ENCODE measurements at places on chromosomes 13 and 19.

GRCh38 chr19:9673912-9674662 is 813 bp downstream of the ZNF562 start:
- DNase-seq, result no peak

DNA sequence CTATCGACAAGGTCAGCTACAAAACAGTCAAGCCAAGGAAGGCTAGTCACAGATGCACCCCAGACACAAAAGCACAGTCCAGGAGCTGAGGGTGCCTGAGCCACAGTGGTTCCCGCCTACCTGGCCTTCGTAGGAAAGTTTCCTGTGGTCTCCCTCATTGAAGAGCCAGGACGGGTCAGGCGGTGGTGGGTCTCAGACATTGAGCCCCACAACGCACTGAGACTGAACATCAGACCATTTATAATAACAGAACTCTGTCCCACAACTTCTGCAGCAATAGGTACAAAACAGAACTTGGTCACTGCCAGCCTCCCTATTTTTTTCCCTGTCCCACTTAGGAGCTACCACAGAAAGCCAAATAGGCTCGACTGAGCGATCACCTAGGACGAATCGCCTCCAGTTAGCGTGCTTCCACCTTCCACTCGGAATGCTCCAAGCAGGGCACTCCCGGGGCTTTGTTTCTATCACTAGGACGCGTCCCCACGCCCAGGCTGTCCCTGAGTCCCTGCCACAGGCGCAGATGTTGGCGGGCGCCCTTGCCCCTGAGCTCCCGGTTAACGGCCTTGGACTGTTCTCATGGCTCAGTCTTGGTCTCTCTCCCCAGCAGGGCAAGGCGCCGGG is 640 bp upstream of the ZNF544 start:
- DNase-seq, result no peak

DNA sequence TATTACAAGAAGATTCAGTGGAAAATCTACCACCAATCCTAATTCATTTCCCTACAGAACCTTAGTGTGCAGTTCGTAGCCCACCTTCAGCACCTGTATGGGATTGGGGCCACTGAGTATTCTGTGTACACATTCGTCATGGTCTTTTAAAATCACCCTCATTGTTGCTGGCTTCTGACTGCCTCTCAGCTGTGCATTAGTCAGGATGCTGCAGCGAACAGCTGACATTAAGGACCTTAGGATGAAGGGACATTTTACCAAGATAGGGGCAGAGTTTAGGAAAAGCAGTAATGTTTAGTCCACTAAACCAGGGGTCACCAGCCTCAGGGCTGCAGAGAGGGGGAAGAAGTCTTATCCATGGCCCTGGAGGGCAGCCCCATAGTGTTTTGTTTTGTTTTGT is 176.5 kb downstream of the COL4A1 start:
- DNase-seq, result no peak

GRCh38 chr19:16446724-16447368 is 24.9 kb downstream of the EPS15L1 start:
- DNase-seq, result no peak

DNA sequence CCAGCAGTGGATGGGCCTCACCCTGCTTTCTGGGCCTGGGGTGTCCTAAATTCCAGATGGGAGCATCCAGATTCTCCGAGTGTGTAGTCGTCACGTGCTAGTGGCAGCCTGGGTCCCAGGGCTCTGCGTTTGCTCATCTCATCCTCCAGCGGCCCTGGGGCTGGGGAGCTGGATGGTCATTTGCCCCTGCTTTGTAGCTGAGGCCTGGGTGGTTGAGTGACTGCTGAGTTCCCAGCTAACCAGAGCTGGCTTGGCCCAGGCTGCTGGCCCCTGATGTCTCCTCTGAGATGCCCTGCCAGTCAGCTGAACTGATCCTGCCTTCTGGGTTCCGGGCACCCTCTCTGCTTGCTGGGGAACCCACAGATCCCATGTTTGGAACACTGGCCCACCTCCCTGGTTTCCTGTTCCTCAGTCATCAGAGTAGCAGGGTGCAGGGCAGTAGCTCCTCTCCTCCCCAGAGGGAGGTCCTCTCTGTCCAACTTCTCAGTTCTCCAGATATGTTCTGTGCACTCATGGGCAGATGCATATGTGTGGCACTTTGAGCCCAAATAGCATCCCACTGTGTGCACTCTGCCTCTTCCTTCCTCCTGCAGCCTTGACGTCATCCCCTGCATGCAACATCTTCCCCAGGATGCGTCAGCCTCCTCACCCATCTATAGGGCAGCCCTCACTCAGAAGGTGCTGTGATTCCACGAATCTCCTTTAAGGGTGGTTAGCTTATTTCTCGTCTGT is 22.4 kb upstream of the CRTC1 start:
- no peak for DNase-seq

GRCh38 chr19:30450100-30450499 is 77.9 kb downstream of the ZNF536 start:
- DNase-seq, result peak; percentile 64

DNA sequence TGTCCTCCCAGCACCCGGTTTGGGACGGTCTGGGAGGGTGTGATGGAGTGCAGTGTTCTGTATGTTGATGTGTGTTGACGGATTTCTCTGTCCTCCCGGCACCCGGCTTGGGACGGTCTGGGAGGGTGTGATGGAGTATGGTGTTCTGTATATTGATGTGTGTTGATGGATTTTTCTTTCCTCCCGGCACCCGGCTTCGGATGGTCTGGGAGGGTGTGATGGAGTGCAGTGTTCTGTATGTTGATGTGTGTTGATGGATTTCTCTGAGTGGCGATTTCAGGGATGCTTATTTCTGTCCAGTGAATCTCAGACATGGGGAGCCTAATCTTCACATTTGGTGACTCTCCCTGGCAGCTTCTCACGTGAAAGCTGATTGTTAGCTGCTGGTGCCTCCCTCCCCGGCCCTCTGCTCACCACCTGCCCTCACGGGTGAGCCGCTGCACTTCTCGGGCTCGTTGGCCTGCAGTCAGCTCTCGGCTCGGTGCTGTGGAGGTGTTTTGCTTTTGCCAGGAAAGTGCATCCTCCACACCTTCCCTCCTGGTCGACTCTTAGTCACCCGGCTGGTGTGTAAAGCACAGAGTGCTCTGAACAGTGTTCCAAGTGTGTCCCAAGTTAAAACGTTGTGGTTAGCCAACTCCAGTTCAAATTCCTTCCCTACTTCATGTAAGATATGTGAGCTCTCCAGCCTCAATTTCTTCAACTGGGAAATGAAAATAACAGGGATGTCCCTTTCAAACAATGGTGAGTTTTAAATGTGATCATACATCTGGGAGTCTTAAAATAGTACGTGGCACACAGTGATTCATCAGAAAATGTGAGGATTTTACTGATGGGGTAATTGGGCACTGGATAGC is 54.6 kb downstream of the ATP11A start:
- DNase-seq, result no peak

DNA sequence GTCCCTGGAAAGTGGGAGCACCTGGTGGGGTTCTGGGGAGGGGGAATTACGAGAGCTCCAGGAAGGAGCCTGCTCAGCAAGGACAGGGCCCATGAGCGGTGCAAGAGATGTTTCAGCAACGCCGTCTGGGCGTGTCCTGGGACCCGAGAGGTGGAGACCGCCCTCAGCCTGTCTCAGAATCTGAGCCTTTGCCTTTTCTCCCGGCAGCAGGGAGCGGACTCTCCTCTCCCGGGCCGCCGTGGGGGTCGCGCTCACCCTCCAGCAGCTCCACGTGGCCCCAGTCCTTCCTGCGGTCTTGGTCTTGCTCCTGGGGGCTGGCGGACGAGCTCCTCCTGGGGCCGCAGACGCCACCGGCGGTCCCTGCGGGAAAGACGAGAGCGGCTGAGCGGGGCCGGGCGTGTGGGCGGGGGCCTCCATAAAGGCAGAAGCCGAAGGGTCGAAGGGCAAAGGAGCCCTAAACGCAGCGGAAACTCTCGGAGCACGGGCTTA is 714 bp downstream of the POLRMT start:
- DNase-seq, result peak; percentile 62

DNA sequence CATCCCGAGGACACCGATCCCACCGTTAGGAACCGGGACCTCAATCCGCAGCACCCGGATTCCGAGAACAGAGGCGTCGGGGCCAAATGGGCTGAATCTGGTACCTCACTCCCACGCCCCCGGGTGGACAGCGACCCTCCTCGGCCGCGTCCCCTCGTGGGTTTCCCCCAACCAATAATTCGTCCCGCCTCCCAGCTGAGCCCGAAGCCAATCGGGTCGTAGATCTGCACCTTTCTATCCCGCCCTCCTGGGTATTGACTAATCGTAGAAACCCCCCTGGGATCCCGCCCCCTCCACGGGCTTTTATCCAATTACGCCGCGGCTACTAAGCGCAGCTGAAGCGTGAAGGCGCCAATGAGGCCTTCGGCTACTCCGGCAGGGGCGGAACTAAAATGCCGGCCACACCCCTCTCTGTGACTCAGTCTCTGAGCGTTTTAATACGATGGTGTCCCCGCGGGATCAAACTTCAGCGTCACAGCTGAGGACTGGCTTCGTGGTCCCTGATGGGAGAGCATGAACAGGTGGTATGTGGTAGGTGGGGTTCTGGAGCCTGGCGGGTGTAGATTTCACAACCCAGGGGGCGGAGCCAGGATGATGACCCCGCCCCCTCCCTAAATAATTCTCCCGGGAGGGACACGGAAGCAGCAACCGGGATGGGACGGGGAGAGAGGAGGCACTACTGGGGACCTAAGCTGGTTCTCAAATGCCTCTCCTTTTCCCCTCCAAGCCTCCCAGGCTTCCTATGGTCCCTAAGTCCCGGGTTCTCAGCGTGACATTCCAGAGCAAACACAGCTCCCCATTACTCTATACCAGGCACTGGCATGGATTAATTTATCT is at the start of the genes CCDC159 and TMEM205:
Gene CCDC159 (plus strand): TSS at position 416 of the 837 bp plus-strand sequence. CDS start 88 bp downstream, at position 504.
Gene TMEM205 (minus strand): TSS at position 165 of the 837 bp plus-strand sequence. CDS start 649 bp downstream, outside the sequence.
- DNase-seq, result peak; percentile 98

DNA sequence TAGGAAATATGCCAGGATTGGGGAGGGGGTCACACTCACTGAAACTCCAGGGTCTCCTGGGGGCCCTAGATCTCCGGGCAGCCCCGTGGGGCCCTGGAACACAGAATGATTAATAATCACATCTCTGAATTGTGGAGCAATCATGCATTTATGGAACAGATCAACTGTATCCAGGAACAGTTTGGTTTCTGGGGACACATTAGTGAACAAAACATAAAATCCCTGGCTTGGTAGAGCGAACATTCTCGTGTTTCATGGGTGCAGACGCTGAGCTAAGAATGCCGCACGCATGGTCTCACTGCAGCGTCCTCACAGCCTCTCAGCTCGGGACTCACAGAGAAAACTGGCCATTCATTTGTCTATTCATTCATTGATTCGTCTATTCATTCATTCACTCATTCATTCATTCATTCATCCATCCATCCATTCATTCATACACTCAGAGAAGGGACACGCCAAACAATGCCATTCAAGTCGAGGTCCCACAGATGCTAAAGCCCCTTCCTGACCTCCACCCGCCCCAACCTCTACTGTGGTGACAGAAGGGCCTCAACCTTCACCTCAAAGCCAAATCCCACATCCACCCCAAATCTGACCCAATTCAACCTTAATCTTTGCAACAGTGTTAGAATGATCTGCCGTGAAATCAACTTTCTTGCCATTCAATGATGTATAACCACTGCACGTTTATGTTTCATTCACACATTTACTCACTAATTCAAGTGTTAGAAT is 35.0 kb upstream of the OLFM2 start:
- no peak for DNase-seq

DNA sequence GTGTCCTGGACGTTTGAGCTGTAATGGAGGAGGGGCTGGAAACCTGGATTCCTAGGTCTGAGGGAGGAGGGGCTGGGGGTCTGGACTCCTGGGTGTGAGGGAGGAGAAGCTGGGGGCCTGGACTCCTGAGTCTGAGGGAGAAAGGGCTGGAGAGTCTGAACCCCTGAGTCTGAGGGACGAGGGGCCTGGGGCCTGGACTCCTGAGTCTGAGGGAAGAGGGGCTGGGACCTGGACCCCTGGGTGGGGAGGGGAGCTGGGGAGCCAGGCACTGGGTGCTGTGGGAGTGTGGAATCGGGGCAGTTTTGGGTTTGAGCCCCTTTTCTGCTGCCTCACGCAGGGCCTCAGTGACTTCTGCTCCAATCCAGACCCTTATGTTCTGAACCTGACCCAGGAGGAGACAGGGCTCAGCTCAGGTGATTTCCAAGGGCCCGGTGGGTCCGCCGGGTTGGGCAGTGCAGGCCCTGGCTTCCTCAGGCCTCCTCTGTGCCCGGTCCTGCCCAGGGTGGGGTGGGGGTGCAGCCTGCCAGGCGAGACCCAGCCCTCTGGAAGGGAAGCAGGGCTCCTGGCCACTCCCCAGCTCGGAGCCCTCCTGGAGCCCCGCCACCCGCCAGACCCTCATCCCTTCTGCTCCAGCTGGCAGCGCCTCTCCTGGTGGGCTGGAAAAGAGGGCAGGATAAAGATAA is 14.4 kb downstream of the TTYH1 start:
- no peak for DNase-seq

DNA sequence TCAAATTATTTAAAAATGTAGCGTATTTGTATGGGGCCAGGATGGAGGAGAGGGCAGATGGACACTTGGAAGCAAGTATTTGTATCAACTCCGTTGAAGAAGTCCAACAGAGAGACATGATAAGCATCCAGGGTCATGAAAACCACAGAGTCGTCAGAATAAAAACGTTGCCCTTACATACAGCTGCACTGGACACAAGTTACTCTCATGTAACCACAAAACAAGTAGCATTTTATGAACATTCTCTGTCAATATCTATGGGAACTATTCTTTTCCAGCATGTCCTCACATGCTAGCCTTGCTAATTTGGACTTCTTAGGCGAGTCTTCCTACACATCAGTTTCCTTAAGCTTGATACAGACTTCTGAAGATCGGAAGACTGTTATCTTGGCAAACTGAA is 35.0 kb downstream of the EFNB2 start:
- no peak for DNase-seq

DNA sequence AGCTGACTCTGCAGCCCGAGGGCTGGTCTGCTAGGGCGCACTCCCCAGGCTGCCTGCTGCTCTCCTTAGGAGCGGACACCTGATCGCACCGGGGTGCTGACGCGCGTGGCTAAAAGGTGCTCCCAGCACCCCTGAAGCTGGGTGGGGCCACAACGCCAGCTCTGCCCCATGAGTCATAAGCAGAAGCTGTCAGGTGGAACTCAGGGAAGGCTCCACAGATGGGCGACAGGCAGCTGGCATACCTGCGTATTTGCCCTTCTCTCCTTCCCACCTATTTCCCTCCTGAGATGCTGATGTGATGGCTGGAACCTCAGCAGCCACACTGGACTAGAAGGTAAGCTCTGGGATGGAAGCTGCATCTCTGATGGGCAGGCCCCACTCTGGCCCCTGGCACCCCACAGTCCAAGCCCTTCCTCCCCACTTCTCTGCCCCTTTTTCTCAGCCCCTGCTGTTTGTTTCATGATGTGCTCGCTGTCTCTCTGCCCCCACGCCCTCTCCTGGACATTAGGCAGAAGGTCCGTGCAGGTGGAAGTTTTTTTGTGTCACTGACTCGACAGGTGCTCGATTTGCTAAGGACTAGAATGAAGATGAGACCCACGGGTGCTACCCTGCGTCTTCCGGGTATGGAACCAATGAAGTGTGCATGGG is 30.3 kb upstream of the CACTIN start:
- DNase-seq, result no peak

- DNase-seq, result no peak
These were observed 23.4 kb downstream of the MBD3L2B start for GRCh38 chr19:6997679-6998445.
